RCC 7860 (cell line): ENCODE measurements at places on chromosomes 5 and 9.

DNA sequence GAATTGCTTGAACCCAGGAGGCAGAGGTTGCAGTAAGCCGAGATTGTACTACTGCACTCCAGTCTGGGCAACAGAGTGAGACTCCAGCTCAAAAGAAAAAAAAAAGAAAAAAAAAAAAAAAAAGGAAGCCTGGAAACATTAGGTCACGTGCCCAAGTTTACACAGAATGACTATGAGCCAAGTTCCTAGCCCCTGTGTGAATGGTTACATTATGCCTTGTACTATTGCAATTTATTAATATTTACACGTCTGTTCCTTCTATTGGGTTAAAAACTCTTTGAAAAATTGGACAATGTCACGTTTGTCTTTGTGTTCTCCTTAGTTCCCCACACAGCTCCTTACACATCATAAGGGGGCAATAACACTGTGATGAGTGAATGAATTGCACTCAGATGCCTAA lies 33.5 kb upstream of the SLC28A3 start:
- DNase-seq, result no peak

GRCh38 chr9:136148766-136149165 lies 30.1 kb upstream of the TMEM250 start:
- no peak for DNase-seq

GRCh38 chr5:1431896-1432295 lies 13.3 kb downstream of the SLC6A3 start:
- no peak for DNase-seq

DNA sequence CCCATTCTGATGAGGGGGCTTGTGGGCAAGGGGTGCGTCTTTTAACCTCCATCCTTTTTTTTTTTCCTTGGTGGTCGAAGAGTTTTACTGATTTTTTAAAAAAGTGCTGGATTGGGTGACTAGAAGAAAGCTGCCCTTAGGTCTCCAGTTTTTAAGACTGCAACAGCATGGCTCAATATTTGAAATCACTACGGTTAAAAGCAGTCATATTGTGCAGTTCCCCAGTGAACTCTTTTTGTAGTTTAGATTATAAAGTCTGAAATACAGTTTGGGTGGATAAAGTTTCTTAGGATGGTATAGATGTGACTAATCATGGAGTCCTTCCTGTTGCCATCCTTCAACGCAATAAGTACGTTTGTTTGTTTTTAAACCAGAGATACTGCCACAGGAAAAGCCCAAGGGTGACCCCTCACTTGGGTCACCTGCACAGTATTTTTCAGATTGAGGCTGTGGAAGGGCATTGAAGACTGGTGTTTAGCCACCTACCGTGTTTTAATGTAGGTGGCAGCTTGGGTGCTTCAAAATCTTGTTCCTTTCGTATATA lies 520 bp upstream of the DHFR start:
- no peak for DNase-seq

DNA sequence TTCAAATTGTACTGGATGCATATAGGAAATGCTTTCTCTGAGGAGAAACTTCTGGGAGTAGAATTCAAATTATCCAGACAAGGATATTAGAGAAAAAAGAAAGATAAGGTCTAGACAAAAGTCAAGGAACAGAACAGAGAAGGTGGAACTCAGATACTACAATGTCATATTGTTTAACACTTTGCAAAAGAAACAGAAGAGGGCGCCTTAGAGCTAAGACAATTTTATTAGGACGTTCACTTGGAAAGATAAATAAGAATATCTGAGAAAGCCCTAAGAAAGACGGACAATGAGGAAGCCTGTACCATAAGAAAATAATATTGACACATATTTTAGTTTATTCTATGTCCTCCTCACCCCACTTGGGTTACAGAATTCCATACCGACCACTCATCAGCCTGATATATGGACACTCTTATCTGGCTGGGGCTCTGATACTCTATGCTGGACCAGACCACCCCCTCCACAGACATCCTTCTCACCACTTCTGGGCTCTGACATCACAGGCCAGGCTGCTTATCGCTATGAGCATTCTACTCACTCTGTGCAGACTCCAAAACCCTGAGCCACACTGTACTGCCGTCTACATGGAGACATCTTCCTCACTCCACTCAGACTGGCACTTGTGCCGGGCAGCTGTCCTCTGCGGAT lies 9.1 kb upstream of the AK3 start:
- DNase-seq, result no peak

DNA sequence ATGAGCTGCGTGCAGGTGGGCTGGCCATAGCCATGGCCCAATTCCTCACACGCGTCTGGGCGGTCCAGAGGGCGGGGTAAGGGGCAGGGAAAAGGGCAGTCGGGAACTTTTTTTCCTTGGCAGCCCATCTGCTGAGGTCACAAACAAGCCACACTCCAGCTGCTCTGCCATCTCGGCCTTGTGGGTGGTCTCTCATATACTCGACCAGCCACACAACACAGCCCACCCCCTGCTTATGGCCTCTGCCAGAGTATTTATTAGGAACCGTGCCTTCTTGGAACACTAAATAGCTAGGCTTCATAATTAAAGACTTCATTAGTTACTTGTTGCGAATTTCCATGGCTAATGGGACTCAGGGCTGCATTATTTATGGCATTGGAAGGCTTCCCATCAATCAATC lies 98.5 kb upstream of the LHFPL2 start:
- DNase-seq, result no peak

DNA sequence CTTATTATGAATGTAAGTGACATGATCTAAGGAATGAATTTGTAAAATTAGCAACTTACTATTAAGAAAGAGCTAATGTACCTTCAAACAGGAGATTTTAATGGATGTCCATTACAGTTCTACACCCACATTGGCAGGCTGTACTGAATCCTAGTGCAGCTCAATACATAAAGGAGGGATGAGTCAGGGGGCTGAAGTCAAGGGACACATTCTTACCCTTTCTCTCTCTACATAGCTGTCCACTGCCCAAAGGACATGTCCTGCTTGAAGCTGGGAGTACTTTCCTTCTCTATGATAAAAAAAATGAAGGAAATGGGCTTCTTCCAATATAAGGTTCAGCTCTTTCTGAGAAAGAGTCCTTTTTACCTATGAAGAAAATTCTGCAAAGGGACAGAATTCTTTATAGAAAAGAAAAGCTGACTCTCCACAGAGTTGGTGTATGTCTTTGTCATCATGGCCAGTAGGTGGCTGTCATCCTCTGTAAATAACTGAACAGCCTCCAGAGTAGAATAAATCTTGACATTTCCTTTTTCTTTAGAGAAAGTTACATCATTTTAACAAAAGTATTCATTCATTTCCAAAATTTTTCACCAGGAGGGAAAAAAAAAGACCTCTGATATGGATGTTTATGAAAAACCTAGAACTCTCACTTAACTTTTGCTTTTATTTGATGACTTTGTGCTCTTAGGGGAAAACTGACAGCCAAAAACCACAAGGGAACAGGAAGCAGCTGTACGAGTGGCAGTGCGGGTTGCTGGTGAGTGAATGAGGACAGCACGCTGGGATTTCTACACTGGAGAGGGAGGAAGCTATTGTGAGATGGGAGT lies 13.1 kb upstream of the IFNA14 start:
- no peak for DNase-seq

- no peak for DNase-seq
Measured at GRCh38 chr9:101861472-101861871, 123.0 kb upstream of the GRIN3A start.

DNA sequence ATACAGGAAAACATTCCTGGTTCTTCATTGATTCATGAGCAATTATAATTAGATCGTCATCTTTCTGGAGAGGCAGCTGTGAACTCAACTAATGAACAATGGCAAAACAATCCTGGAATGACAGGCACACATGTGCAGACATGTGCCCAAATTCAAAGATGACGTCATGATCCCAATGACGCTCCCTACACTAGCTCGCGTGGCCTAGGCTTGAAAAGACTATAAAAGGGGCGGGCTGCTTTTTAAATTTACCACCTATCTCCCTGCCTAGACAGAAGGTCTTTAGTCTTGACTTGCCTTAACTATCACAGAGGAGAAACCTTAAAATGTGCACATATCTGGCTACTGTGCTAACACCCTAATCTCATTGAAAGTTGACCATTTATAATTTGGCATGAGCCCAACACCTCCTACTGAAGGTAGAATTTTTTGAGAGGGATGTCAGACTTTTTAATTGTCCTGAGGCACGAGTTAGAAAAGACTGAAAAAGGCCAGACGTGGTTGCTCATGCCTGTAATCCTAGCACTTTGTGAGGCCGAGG lies 88.2 kb downstream of the PRRT1B start:
- DNase-seq, result no peak

DNA sequence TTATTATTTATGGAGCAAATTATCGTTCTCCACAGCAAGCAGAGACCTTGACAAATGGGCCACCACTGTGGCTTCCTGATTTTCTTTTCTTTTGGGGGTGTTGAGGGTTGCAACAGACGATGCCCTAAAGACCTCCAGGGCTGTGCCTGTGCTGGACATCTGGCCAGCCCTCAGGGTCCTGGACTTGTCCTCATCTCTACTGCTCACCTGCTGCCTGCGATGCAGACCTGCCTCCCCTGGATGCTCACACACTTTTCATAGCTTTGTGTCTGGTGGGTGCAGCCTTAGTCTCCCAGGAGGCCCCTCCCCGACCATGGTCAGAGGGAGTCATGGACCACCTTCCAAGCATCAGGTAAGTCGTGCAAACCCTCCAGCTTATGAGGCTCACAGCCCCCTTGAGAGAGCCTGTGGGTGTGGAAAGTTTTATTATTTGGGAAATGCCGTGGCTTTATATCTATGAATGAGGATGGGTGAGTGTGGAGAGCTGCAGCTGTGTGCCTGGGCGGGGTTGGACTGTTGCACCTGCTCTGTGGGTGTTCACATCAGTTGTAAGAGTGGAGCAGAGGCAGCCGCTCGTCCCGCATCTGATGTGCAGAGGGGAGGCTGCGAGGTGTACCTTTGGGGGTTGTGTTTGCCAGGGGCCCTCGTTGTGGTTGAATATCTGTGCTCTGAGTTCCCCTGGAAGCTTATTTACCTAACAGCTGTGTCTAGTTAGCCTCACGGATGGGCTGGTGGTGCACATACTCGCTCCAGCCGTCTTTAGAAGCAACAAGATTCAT lies 126.3 kb upstream of the IRX4 start:
- DNase-seq, result no peak

GRCh38 chr5:178283520-178283919 lies 50.9 kb upstream of the PHYKPL start:
- no peak for DNase-seq

DNA sequence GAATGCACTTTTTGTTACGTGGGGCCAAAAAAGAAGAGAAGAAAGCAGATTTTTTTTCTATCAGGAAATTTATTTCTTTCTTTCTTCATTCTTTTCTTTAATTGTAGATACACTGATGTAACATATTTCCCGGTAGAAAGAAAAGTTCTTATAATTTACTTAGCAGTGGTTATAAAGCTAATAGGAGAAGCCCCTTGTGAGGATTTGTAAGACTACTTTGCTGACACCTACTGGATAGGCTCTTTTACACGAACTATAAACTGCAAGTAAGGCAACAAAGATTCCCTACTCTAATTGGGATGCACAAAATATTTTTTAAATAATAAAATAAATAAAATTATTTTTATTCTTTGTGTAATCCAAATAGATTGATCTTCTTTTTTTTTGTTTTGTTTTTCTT lies 284.4 kb downstream of the DNAH5 start:
- peak; percentile 48 for DNase-seq

DNA sequence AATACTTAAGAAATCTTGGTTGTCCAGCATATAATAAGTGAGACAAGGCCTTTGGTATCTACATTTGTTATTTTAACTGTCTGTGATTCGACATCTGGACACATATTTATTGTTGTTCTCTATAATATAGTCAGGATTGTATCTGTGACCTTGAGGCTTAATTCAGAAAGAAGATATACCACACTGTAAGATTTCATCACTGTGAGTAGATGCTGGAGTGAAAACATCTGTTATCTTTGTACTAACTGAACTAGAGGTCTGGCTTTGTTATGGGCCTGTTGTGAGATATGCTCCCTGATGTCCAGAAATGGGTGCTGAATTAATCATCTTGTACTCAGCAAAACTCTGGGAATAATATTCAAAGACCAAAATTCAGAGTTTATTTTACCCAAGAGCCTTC lies 148.5 kb downstream of the ISOC1 start:
- no peak for DNase-seq

DNA sequence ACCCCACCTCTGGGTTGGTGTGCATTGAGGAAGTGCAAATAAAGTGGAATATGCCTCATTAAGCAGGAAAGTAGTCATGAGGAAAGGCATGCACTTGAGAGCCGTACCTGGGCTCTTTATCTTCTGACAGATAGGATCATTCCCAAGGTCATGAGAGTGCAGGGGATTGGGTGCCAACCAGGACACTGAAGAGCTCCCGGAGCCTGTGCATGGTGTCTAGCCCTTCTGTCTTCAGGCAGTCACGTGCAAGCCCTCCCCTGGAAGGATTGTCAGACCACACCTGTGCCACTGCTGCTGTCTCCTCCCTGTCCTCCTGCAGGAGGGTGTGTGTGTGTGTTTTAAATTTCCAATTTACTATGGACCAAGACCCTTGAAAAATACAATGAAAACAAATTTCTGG lies 69.6 kb downstream of the PDE8B start:
- no peak for DNase-seq

DNA sequence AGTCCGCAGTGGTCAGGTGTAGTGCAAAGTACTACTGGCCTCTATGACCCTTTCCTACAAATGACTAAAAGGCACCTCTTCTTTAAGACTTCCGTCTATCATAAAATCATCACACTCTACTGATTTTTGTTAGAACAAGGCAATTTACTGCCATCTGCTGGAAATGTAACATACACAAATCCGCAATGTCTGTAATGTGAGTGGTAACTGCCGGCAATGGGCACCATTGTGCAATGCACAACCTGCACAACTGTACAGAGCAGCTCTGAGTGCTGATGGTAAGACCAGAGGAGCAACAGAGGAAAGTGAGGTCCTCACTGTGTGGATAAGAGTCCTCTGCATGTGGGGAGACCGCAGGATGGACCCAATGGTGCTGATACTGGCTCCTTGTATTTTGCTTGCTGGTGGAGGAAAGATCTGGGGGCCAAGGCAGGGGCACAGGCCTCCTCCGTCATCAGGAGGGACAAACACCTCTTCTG lies 103.7 kb downstream of the ATPSCKMT start:
- DNase-seq, result peak; percentile 75
